ENCODE measurements at places on chromosomes 3 and 15. TPM values are rescaled to one million over a fixed set of nuclear protein-coding genes. Genes with fewer than 3 reads are reported as not detected.

DNA sequence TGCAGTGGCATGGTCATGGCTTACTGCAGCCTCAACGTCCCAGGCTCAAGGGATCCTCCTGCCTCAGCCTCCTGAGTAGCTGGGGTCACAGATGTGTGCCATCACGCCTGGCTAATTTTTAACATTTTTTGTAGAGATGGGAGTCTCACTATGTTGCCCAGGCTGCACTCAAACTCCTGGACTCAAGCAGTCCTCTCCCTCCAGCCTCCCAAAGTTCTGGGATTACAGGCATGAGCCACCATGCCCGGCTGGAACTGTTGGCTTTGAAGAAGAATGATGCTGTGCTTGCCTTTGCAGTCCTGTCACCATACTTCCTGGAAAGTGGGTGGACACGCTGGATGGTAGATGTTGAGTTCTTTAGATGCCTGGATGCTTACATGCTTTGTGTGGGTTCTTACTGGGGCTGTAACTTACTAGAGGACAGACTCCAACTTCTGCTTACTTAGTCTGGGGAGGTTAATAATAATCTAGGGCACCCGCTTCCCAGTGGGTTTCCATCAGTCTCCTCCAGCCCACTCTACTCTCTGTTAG, 36.7 kb downstream of the IGF1R start:
- DNase-seq: no peak

- DNase-seq: peak; percentile 45
Observed at GRCh38 chr3:127690823-127691452, 18.2 kb downstream of the ABTB1 start.

GRCh38 chr15:51751697-51752683, 593 bp downstream of the TMOD2 start:
- DNase-seq: peak; percentile 23

DNA sequence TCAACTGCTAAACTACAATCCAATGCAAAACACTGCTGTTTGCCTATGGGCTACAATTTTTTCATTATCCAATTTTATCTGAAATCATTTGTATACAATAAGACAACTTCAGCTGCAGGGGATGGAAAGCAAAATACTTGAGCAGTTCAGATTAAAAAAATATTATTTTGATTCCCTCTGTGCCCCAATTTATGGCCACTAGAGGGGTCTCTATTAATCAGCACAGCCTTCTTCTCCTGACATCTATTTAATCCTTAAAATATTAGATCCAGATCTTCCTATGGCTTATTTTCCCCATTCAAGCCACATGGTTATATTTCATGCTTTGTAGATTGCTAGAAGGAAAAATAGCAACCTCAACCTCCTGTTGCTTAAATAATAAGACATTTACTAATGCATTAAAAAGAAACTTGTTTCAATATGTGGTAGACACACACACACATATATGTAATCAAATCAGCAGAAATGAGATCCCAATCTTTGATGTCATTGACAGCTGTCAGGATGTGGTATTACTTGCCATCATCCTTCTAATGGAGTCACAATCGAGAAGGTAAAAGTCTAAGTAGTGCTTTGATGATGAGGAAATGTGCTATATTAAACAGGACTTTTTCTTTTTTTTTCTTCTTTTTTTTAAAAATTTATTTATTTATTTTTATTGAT, 104.2 kb downstream of the P2RY1 start:
- no peak for DNase-seq

Gene LRRIQ4
- total RNA-seq: not detected

DNA sequence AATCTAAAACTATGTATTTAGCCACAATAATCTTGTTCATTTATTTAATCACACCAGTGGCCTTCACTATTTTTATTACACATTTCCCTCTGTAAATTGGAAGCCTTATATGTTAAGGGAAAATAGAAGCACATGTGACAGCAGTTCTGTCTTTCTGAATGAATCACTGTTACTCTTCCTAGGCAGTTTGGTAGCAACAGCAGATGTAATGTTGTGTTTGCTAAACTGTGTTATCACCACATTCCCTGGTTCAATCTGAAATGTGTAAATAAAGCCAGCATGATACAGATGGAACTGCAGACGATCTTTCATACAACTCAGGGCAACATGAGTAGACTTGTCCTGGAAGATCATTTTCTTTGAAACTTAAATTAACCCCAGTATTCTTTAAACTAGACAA, 220.1 kb downstream of the MCTP2 start:
- DNase-seq: no peak

- DNase-seq: no peak
Observed at GRCh38 chr15:43954181-43954621, 127.4 kb downstream of the WDR76 start.

Gene RBP2
- not detected for total RNA-seq

Gene SV2B
- not detected for total RNA-seq

GRCh38 chr3:69085168-69085832, 563 bp downstream of the ARL6IP5 start:
- peak; percentile 40 for DNase-seq

DNA sequence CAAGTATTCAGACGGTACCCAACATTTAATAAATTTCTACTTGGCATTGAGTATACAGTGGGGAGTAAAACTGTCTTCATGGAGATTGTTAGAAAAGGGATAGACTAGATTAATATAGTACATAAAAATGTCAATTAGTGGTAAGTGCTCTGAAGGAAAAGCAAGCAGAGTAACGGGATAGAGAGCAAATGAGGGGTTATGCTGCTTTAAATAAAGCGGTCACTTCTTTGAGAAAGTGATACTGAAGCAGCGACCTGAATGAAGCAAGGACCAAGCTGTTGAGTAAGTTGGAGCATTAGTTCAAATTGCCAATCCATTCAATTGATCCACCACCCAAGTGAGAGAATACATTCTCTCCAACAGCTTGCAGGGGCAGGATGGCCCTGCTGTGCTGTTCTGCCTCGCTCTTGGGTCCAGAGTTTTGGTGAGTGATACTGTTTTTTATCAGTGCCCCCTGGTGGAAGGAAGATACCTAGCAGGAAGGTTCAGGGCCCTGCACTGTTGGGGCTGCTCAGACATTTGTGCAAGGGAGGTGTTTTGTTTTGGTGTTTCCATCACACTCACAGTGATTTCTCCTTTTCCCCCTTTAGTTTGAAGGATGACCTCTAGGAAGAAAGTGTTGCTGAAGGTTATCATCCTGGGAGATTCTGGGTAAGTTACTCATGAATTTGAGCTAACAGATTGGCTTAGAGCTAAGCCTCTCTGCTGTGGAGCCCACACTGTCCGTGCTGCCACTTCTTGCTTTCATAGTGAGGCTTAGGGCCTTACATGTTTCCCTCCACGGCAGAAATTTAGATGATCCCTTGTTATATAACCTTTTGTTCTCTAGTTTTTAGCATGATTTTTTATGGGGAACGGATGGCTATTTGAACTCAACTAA, 69.0 kb downstream of the RAB7A start:
- DNase-seq: peak; percentile 55

Gene IL16
- total RNA-seq: not detected

DNA sequence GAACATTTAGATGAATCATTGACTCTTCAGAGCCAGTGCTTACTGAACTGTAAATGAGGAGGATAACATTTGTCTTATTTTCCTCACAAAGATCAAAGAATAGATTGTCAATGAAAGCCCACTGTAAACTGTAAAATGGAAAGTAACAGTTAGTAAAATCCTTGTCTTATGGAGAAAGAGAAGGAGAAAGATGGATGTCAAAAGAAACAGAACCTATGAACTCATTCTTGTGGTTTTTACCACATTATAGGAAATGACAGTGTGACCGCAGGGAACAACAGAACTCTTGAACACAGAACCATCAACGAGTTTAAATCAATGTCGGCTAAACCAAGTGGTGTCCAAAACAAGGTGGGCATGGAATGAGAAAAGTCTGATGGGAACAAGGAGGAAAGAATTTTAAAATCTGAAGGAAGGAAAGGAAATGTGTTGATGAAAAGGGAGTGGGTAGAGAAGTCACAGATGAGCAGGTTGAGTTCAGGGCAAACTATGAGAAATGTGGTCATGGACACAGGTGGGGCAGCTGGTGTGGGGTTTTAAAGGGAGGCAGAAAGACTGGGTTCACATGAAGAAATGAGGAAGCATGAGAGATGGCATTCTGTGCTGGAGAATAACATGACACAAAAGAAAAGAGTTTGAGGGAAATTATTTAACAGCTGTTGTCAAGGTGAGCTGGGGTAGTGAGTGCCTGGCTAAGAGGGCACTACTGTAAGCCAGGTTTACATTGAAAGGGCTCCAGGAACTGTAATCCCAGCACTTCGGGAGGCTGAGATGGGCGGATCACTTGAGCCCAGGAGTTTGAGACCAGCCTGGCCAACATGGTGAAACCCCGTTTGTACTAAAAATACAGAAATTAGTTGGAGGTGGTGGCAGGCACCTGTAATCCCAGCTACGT, 42.4 kb upstream of the ETV5 start:
- DNase-seq: no peak

- DNase-seq: no peak
Observed at GRCh38 chr3:187966636-187967406, 187.1 kb upstream of the LPP start.

DNA sequence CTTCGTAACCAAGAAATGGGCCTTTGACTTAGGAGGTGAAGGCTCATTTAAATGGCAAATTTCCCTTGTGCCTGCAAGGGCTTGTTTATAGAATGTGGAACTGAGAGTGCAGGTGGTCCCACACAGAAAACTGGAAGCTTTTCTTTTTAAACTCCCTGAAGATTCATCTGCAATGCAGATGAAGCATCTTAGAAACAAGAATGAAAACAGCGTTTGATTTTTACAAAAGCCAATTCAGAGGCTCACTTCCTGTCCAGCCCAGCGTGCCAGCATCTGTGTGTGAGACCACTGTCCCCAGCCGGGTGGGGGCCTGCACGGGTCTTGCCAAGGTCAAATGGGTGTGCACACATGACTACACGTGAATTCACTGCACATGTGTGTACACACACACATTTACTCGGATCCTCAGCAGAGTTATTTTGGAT, 94.7 kb downstream of the LINGO1 start:
- no peak for DNase-seq

Gene PRICKLE2
- total RNA-seq: 20.2 TPM

- peak; percentile 38 for DNase-seq
Observed at GRCh38 chr3:172751175-172751704, 714 bp downstream of the ECT2 start.

GRCh38 chr3:167684388-167684993, 30.7 kb upstream of the WDR49 start:
- DNase-seq: peak; percentile 51

DNA sequence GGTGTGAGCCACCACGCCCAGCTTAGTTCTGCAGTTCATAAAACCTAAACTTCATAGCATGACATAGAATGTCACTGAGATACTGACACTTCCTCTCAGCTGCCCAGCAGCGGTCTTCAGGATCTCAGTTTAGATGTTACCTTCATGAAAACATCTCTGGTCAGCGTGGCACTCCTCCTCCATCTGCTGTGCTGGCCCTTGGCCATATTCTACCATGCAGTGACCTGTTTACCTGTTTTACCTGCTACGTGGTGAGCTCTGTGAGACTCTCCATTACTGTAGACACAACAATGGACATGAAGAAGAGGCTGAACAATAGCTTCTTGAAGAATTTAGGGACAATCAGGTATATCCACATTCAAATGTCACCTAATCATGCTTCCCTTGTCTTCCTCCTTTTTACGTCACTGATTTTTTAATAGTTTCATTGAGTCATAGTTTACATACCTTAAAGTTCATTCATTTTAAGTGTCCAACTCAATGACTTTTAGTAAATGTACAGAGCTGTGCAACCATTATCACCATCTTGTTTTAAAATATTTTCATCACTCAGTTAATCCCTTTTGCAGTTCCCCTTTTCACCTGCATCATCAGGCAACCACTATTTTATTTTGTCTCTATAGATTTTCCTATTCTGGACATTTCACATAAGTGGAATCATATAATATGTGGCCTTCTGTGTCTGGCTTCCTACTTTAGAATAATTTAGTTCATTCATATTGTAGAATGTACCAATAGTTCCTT, 32.2 kb upstream of the PTPN23 start:
- DNase-seq: no peak
